ENCODE measurements at places on chromosomes 4 and X.

DNA sequence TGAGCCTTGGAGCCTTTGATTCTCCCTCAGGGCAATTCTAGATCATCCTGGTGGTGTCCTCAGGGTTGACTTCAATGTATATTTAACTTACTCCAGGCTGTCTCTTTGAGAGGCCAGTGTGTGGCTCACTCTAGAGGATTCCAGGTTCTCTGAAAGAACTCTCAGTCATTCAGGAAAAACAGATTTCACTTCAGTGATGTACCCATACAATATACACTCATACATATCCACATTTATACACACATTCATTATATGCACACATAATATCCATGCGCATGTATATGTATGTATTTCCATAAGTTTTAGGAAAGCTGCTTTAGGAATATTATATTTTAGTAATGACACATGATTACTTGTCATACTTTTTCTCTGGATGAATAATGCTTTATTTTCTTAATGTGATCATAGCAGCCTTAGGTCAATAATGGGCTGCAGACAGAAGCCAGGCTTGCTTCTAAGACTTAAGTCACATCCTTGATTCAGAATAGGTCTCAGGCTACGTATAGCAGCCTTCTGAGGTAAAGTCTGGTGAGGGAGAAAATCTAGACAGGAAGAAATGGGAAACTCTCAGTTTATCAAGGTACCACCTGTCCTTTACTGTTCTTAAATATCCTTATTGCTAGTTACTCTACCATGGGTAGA lies 397.0 kb downstream of the GPAT3 start:
- DNase-seq, result no peak

DNA sequence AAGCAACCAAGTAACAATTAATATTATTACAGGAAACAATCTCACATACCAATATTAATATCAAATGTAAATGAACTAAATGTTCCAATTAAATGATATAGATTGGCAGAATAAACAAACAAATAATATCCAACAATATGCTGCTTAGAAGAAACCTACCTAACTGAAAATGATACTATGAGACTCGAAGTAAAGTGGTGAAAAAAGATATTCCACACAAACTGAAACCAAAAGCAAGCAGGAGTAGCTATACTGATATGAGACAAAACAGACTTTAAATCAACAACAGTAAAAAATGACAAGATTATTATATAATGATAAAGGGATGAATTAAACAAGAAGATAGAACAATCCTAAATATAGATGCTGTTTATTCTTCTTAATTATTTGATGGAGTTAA lies 140.1 kb downstream of the SPANXN4 start:
- DNase-seq, result no peak

GRCh38 chr4:75895744-75896314 lies 6.4 kb downstream of the PPEF2 start:
- no peak for DNase-seq

- DNase-seq, result no peak
These were observed 8.1 kb downstream of the FOXP3 start for GRCh38 chrX:49256268-49256995.

DNA sequence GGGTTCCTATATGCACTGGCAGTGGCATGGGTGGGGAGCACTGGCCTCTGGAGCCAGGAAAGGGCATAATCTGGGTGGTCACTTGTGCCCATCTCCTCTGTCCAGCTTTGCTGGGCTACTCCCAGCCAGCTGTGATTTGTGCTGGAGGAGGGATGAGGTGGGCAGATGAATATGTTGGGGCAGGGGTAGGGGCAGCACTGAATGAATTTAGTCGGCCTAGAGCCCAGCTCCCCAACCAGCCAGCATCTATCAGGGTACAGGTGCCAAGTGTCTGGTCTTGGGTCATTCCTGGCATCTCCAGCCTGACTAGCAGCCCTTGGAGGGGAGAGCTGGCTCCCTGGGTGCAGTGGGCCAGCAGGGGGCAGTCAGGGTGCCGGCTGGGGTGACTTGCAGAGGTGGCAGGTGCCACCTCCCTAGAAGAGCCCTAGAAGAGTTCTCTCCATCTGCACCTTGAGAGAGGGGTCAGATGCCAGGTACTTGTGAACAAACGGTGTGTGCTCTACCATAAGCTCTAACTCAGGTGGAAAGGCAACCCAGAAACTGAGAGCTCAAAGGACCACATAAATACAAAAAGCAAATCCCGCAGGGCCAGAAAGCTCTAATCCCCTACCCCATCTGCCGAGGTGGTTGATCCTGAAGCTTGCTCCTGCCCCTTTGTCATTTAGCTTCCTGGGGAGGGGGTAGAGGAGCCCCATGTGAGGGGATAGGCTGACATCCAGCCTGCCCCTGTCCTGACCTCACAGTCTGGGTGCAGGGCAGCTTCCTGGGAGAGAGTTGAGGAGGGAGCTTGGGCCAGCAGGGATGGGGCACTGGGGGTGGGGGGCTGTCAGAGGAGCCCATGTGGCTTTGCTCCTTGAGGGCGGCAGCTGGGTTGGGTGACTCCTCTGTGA lies 2.2 kb downstream of the SORCS2 start:
- DNase-seq, result no peak

DNA sequence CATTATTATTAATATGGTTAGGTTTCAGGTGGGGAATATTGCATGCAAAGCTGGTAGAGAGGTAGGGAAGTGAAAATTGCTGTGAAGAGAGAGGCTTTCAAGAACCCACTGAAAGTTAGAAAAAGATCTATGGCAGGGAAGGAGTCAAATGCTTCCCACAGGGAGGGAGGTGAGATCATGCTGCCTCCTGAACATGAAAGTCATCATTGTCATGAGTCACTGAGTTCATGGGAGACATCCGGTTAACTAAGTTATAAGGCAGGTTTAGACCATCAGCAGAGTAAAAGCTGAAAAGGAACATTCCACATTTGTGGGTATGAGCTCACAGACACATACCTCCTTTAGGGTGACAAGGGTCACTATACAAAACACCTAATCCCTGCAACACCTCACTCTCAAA lies 16.2 kb downstream of the GATB start:
- no peak for DNase-seq

DNA sequence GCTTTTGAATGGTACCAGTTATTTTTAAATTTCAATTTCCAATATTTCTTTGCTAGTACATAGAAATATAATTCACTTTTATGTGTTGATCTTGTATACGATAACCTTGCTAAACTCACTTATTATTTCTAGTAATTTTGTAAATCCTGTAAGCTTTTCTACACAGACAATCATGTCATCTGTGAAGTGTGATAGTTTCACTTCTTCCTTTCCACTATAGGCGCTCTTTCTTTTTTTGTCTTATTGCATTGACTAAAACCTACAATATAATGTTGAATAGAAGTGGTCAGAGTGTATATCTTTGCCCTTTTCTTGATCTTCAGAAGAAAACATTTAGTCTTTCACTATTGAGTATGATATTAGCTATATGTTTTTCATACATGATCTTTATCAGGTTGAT lies 76.6 kb downstream of the ZNF182 start:
- no peak for DNase-seq

- DNase-seq, result no peak
These were observed 32.7 kb downstream of the TMEM47 start for GRCh38 chrX:34624416-34624815.

DNA sequence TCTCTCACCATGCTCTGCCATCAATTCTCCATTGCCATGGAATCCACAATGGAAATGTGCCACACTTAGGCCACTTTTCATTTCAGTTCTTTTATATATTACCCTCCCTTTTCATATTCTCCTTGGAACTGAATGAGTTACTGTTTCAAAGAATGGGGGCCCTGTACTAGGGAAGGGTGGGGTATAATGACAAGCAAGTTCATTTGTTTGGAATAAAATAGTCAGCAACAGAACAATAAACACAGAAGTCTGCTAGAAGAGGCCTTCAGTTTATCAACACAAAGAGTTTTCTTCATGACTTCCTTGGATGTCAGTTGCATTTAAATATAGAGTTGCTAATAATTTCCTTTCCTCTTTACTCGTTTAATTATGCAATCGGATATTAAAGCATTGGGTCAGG lies 478.3 kb upstream of the FTHL17 start:
- DNase-seq, result no peak

DNA sequence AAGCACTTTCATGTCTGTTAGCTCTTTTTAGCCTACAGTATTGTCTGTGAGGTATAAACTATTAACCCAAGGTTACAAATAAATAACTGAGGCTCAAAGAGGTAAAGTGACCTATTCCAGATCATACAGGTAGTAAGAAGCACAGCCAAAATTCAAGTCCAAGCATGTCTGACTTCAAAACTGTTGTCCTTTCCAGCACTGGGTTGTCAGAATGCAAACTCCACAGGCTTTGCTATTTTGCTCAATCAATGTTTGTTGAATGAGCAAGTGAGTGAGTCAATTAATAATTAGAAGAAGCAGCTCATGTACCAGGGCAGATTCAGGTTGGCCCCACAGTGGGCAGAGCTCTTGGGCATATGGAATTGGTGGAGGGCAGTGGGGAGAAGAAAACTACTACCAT lies 134.1 kb upstream of the ARHGEF9 start:
- no peak for DNase-seq

- DNase-seq, result no peak
These were observed 32.1 kb downstream of the NELFA start for GRCh38 chr4:1976416-1977352.

- DNase-seq, result no peak
These were observed 112.1 kb downstream of the CDKL5 start for GRCh38 chrX:18537524-18537923.

GRCh38 chr4:156575430-156576073 lies 396.0 kb downstream of the PDGFC start:
- DNase-seq, result no peak

DNA sequence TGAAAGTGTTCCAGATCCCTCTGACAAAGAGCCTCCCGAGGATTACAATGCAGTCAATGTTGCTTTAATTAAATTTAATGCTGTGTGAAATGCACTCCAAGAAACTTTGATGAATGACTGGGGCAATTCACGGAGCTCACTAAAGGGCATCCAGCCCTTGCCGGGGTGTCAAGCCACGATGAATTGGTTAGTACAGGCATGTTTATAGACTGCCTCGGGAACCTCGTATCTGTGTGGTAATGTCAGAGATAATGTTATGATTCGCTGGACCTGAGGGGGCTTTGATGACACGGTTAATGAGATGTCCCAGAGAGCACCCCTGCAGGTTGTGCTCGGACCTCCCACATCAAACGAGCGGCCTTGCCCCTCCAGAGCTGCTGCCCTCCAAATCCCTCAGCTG lies 428.8 kb downstream of the NKX6-1 start:
- no peak for DNase-seq

GRCh38 chrX:2511326-2511725 lies 10.6 kb upstream of the DHRSX start:
- no peak for DNase-seq

DNA sequence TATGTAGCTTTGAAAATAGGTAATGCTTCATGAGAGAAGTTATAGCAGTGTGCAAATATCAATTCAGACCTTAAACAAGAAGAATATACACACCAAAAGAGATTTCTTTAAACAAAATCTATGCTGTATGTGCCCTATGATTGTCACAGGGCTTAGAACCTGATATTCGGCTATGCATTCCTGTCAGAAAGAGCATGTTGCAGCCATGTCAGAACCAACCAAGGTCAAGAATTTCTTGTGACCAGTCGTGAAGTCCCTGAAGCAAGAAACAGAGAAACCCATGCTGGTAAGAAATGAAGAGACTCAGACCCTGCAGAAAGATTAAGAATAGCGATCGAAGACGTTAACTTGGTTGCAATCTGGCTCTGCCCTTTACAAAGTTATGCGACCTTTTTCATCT lies 210.3 kb upstream of the SPIN4 start:
- no peak for DNase-seq

- DNase-seq, result no peak
These were observed 19.1 kb downstream of the ARAP2 start for GRCh38 chr4:36224972-36225903.

- no peak for DNase-seq
These were observed 83.9 kb downstream of the PCDH18 start for GRCh38 chr4:137448402-137448801.

- no peak for DNase-seq
These were observed 25.9 kb downstream of the METTL14 start for GRCh38 chr4:118711052-118711451.

- no peak for DNase-seq
These were observed 739.9 kb upstream of the AMOT start for GRCh38 chrX:113580486-113580885.

GRCh38 chr4:53800741-53801140 lies 209.5 kb upstream of the LNX1 start:
- no peak for DNase-seq

DNA sequence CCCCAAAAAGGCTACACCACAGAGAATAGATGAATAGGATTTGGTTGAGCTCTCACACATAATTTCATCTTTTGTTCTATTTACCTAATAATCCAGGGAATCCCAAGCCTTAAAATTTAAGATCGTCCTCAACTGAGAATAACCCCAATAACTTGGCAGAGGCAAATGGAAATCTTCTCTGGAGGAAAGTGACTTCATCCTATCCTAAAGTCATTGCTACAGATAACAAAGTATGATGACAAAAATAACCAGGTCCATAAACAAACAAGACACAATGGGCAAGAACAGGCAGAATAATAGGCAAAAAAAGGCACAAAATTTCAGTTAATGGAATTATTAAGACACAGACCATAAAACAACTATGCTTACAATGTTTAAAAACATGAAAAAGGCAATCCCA lies 177.3 kb upstream of the STK26 start:
- no peak for DNase-seq

DNA sequence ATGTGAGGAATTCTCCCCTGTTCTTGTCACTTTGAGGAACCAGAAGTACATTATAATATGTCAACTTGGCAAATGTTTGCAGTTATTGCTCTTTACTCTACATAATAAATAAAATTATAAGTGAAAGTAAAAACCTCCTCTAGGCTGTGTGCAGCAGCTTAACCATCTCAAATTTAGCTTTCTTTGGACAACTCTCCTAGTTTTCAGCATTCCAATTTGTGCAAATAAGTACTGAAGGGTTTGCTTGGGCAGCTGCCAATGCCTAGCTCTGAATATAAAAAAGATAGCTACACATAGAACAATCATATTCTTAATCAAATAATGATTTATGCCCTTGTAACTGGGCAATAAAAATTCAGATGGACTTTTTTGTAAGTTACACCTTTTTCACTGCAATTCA lies 82.5 kb downstream of the GASK1B start:
- DNase-seq, result no peak

DNA sequence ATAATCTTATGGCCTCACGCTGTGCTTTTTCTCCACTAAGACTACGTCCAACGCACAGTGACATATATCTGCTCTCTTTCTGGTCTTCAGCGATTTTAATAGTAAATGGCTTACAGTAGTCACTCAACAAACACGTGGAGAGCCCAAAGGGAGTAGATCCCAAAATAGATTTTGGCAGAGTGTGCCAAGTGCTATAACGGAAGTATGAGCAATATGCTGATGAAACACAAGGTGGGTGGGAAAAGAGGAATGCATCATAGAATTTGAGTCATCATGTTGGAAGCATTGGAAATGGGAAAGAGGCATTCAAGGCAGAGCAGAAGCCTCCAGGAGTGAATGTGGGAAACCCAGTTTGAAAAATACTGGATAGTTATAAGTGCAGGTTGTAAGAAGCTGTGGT lies 129.1 kb upstream of the LDB2 start:
- no peak for DNase-seq

- no peak for DNase-seq
These were observed 937.6 kb upstream of the SLIT2 start for GRCh38 chr4:19314116-19314515.
